KBM-7 (cell line): ENCODE measurements at places on chromosomes 2 and 18.

GRCh38 chr2:188784269-188784762, 189.9 kb upstream of the COL3A1 start:
- no peak for DNase-seq

GRCh38 chr2:241317391-241317790, 1.7 kb downstream of the SEPTIN2 start:
- DNase-seq = peak; percentile 62

- no peak for DNase-seq
Observed at GRCh38 chr18:39596221-39596620, 2030.6 kb upstream of the CELF4 start.

DNA sequence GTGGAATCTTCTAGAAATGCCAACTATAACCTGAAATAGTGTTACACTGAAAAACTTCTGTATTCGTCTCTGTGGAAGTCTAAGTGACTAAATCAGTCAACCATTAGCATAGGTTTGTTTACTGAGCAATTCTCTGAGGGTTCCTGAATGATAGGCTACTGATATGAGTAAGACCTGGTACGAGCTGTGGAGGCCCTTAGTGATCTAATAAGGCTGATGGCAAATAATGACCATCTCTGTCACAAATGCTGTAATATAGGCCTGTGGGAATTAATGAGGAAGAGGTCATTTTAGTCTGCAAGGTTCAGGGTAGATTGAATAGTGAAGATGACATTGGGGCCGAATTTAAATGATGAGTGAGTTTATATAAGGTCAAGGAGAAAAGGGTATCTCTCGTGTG, 82.5 kb downstream of the MGAT5 start:
- DNase-seq = no peak

GRCh38 chr2:191836853-191837769, 9.8 kb downstream of the CAVIN2 start:
- peak; percentile 21 for DNase-seq

- no peak for DNase-seq
Observed at GRCh38 chr2:64367444-64368232, 86.3 kb upstream of the LGALSL start.

- no peak for DNase-seq
Observed at GRCh38 chr2:19866771-19867170, 35.0 kb downstream of the TTC32 start.

DNA sequence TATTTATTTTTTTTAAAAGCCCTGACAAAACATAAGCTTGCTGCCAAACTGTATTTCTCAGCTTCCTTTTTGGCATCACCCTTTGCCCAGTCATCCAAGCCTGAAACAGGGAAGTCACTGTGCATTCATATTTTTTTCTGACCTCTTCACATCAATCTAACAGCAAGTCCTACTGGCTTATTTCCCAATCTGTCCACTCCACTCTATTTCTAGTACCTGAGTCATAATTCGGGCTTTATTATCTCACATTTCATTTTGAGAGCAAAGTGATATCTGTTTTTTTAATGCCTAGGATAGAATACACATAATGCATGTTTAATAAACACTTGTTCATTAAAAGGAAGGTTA, 5.1 kb downstream of the HNMT start:
- DNase-seq = peak; percentile 44

- DNase-seq = no peak
Observed at GRCh38 chr2:48089644-48090043, 183.3 kb upstream of the FBXO11 start.

DNA sequence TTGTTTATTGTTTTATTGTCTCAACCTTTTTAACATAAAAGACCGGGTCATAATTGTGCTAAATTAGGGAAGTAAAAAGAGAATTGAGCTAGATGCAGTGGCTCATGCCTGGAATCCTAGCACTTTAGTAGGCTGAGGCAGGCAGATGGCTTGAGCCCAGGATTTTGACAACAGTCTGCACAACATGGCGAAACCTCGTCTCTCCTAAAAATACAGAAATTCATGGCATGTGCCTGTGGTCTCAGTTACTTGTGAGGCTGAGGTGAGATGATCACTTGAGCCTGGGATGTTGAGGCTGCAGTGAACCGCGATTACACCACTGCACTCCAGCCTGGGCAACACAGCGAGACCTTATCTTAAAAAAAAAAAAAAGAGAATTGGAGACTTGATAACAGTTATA, 104.2 kb upstream of the TTC27 start:
- DNase-seq = peak; percentile 17

DNA sequence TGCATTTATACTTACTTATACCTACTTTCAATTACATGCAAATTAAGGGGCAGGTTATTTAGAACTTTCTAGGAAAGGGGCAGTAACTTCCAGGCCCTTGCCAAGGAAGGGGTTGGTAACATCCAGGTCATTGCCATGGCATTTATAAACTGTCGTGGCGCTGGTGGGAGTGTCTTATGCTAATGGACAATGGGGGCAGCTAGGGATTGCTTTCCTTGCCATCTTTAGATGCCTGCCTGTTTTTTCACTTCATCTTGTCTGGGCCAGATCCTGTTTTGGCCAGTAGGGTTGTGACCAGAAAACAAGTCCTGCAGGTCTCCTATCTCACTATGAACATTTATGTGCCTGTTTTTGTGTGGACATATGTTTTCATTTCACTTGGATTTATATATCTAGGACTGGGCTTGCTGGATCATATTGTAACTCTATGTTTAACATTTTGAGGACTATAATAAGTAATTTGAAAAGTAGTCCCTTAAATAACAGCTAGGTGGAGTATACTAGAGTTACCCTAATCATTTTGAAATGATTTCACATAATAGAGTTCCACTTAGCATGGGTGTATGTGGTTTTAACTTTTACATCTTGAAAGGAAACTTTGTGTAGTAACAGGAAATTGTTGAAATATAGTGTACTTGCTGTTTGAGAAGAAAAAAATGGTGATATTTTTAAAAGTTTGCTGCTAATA, 56.1 kb downstream of the LCLAT1 start:
- DNase-seq = peak; percentile 18

- peak; percentile 42 for DNase-seq
Observed at GRCh38 chr2:68438455-68439303, 28.4 kb downstream of the FBXO48 start.

DNA sequence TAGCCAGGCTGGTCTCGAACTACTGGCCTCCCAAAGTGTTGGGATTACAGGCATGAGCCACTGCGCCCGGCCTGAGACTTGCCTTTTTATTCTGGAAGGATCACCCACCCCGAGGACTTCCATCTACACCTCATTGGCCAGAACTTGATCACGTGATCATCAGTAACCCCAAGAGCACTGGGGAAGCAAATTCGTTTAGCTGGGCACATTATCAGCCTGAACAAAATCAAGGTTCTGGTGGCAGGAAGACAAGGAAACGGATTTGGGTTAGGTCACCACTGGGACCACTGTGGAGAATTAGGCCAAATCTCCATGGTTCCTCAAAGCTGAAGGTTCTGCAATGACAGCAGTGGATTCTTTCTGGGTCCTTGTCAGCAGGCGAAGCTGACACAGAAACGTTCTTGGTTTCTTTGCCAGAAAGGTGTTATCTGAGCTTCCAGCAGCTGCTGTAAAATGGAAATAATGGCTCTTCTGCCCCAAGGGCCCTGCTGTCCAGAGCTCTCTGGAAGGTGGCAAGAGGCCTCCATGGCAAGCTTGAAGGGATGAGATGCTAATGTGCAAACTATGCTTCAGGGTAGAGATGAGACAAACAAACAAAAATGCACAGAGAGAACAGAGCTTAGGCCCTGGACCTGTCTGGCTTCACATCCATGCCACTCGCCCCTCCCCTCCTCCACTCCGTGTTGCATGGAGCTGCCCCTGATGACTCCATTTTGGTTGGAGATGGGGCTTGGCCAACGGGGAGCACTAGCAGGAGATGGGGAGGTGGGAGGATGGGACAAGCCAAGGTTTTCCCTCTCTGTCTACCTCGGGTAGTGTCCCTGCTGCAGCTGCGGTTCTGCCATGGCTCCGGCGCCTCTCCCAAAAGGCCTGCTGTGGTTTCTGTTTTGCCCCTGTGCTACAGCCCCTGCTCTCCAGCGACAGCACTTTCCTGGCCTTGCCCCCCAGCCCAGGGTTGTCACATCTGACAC, 28.4 kb downstream of the TMEM177 start:
- DNase-seq = no peak

GRCh38 chr2:27249891-27250651, 12.8 kb downstream of the SLC30A3 start:
- DNase-seq = peak; percentile 83

- DNase-seq = peak; percentile 79
Observed at GRCh38 chr2:137964066-137964858, at the start of gene HNMT. Gene HNMT, plus strand, starts transcription at chr2:137964473. Its CDS starts 19 bp downstream, at chr2:137964492.

GRCh38 chr18:50089702-50090101, 105.2 kb downstream of the MYO5B start:
- no peak for DNase-seq

GRCh38 chr2:28666496-28667184, 85.0 kb upstream of the PPP1CB start:
- DNase-seq = no peak

DNA sequence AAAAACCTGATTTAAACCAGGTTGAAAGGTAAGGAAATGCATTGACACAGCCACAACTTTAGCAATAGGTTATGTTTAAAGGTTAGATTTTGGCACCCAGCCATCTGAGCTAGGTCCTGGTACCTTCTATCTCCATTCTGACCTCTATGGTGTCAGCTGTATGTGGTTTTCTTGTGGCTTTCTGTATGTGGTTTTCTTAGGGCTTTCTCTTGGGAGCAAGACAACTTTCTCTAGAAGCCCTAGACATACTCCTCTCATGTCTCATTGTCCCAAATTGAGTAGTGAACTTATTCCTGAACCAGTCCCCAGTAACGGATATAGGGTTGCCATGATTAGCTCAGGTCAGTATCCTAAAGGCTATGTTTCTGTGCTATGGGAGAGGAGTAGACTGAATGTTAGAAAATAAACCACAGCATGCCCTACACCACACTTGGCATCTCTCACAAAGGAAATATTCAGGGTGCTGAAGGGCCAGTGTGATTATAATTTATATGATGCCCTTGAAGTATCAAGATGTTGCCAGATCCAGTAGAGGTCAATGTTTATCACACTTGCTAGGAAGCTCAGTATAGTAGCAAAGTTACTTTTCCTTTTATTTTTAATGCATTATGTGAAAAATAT, 176.1 kb downstream of the CAPN13 start:
- peak; percentile 47 for DNase-seq

- no peak for DNase-seq
Observed at GRCh38 chr2:15890936-15891905, 49.1 kb upstream of the MYCN start.

- DNase-seq = no peak
Observed at GRCh38 chr2:112147382-112148168, 9.4 kb downstream of the FBLN7 start.

- DNase-seq = no peak
Observed at GRCh38 chr2:145593991-145594614, 1074.2 kb upstream of the ZEB2 start.

DNA sequence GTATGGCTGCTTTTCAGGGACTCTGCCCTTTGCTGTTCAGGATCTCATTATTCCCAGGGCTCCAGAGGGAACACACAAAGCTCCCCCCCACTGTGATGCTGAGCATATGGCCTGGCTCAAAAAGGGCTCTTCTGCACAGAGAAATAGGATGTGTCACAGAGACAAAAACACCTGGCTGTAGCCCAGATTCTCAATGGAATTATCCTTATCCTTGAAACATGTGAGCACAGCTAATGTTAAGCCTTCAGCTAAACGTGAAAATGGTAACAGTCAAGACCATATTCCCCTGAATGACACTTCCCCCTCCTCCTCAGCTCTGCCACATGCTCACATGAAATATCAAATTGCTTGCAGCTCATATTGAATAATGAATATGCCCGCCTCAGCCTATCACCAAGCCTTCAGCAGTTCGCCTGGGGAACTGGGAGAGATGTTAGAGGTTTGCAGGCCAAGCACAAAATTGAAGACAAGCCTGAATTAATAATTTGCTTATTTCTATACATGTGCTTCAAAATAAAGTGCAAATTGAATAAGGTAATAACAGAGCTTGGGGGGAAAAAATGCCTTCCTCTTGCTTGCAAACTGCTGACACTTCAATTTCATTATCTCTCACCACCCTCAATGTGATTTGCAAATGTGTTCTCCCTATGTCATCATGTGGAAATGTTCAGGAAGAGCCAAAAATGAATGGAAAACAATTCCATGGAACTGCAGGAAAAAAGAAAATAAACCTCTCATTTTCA, 181.0 kb upstream of the HNRNPA3 start:
- no peak for DNase-seq

- no peak for DNase-seq
Observed at GRCh38 chr18:77784759-77785379, 535.2 kb downstream of the GALR1 start.

GRCh38 chr2:96074156-96074555, 39.4 kb upstream of the GPAT2 start:
- DNase-seq = no peak

DNA sequence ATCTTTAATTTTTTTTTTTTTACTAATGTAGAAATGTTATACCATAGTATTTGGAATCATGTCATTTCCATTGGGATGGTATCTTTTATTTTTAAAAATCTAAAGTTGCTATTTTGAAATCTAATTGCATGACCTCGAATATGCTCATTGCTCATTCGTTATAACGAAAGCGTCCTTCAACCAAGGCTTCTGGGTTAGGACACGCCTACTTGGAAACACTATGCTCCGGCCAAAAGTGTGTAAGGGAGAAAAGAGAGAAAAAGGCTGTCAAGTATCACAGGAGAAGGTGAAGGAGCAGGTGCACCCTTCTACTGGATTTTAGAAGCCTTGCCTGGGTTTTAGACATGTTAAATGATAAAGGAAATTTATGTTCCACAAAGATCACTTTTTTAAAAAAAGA, 465.9 kb upstream of the ID2 start:
- no peak for DNase-seq

GRCh38 chr2:187017438-187017837, 168.5 kb upstream of the ZSWIM2 start:
- DNase-seq = no peak

DNA sequence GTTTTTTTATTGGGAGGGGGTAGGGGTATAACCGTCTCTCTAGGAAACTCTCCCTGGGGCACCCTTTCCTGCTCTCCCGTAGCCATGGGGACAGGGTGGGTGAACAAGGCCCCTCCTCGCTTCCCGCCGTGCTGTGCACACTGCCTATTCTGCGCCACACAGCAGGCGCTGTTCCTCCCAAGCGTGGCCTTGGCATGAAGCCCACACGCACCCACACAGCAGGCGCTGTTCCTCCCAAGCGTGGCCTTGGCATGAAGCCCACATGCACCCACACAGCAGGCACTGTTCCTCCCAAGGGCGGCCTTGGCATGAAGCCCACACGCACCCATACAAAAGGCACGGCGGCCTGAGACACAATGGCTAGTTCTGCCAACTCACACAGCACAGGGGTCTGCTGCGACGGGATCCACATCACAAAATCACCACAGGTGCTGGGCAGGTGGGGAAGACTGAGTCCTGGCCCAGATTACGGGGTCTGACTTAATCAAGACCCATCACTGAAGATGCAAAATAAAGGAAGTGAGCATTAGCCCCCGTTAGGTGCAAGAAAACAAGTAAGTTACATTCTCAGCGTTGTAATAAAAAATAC, 46.6 kb upstream of the TPO start:
- no peak for DNase-seq

- DNase-seq = no peak
Observed at GRCh38 chr2:146128216-146128615, 1608.3 kb upstream of the ZEB2 start.

GRCh38 chr2:227163485-227163997, 464 bp downstream of the COL4A4 start:
- DNase-seq = no peak
